ENCODE measurements at places on chromosomes 6 and 20. TPM values are rescaled to one million over a fixed set of nuclear protein-coding genes. Genes with fewer than 3 reads are reported as not detected.

LY6G6D gene
- total RNA-seq = not detected

TSBP1 gene
- not detected for total RNA-seq

ATG5 gene
- 43.2 TPM for total RNA-seq

DLK2 gene
- 0.16 TPM for total RNA-seq

TREML2 gene
- total RNA-seq = not detected

Measured in hair follicle dermal papilla cell (primary cell).